ENCODE measurements at places on chromosomes 5 and 9.

- DNase-seq, result no peak
Measured at GRCh38 chr5:90307322-90307721, 102.2 kb downstream of the CETN3 start.

DNA sequence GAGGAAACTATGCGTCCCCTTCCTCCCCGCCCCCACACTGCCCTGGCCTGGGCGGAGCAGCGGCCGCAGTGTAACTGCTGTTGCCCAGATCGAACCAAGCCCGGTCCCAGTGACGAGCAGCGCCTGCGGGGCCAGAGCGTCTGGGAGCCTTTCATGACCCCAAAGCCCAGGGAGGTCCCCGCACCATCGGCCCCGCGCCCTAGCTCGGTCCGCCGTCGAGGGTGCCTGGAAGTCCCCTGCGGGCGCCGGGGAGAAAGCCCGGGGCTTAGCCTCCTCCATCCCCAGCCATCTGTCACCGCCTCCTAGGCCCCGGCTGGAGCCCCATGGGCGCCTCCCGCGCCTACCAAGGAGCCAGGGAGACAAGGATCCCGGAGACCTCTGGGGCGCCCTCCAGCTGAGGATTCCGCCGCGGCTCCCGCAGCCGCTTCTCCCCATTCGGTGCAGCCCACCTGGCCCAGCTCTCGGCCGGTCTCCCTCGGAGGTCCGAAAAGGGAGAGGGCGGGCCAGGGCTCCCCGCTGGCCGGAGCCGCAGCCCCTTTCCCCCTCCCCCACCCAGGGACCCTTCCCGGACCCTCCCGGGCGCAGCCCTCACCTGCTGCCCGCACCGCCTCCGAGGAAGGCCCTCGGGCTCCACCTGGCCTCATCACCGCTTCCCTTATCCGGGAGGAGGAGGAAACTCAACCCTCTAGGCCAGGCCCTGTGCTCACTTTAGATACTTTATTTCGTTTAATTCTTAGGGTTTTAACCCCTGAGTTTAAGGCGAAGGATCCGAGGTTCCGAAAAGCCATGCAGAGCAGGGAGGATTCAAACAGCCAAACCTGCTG, 45.6 kb downstream of the APTX start:
- no peak for DNase-seq

DNA sequence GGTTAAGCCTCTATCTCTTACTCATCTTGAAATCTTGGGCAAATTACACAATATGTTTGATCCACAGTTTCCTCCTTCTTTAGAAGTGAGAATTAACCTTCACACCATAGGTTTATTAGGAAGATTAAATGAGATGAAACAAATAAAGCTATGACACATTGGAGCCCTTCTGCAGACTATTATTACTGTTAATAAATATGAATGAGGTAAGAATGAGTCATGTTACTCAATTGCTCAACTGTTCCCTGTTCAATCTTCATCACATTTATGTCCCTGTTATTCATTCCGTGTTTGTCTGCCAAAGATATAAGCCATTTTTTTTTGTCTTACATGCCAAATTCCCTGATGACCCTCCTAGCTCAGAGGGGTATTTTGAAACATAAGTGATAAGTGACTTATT, 52.1 kb upstream of the PAPPA start:
- DNase-seq, result no peak

DNA sequence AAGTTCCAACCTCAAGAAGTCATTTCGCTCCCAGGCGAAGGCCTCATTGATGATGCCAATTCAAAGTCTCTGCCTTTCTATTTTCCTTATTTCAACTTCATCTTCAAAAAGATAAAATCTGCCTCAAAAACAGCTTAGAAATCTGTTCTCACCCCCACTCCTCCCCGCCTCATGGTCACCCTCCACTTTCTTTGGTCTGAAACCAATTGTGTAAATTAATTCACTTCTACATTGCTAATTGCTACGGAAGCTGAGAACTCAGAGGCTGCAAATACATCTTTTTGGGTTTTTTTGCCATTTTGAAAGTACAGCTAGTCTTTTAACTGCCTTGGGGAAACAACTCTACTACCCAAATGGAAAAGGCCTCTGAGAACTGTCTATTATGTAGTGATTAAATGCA, 350.0 kb upstream of the SLC24A2 start:
- DNase-seq, result no peak

GRCh38 chr5:9339206-9339818, 206.6 kb downstream of the SEMA5A start:
- no peak for DNase-seq

- DNase-seq, result no peak
Measured at GRCh38 chr9:71690063-71690688, 78.1 kb downstream of the CEMIP2 start.

GRCh38 chr5:143249851-143250250, 153.6 kb downstream of the NR3C1 start:
- DNase-seq, result no peak

DNA sequence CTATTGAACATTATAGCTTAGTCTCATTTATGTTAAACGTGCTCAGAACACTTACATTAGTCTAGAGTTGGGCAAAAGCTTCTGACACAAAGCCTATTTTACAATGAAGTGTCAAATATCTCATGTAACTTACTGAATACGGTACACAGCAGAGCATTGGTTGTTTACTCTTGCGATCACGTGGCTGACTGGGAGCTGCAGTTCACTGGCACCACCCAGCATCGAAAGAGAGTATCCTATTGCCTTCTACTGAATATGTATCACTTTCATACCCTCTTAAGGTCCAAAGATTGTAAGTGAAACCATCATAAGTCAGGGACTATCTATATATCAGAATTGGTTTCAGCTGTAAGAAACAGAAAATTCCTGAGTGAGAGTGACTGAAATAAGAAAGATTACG, 42.6 kb upstream of the OSMR start:
- no peak for DNase-seq

GRCh38 chr9:132037458-132037857, 42.2 kb downstream of the MED27 start:
- no peak for DNase-seq

DNA sequence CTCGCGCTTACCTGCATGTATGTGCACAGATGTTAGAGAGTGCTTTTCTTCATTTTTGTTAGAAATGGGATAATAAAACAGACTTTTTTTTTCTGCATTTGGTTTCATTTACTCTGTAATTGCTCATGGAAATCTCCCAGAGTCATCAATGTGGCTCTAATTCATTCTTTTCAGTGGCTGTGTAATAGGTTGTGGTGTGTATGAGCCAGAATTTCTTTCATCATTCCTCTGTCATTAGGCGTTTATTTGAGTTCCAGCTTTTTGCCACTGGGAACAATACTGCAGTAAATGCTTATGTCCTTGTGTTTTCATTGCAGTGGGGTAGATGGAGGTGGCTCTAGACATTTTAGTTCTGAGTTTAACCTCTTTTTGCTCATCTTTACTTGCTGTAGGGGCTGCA, 118.9 kb downstream of the NXNL2 start:
- DNase-seq, result no peak

GRCh38 chr5:67094476-67095300, 101.9 kb downstream of the CD180 start:
- no peak for DNase-seq

GRCh38 chr5:16901021-16901644, 35.0 kb downstream of the MYO10 start:
- DNase-seq, result no peak

DNA sequence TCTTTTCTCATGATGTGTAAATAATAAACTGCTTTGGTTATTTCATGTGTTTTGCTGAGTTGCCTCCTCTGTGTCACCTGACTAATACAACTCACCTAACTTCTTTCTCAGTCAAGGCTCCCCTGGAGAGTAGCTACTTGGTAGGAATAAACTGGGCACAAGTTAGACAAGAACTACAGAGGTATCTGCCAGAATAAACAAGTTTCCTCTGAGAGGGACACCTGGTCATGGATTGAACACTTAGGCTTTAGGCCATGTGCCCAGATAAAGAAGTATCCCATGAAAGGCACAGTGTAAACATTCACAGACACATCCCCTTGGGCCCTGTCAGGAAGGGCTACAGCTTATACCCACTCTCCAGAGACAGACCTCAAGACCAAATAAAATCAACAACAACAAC, 532.5 kb downstream of the KIF4B start:
- DNase-seq, result no peak

DNA sequence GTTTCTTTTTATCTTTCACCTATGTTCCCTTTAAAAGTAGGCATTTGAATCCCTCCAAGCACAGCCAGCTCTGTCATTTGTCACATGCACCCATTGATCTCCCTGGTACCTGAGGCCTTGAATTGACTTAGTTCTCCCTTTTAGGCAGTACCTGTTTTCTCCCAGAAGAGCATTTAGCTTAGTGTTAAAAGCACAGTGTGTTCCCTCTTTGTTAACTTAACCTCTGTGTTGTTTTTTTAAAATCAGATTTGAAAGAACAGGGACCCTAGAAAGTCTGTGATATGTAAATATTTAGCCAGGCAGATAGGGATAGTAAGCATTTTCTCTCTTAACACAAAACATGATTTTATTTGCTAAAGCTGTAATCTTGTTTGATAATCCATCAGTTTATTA, 113.8 kb upstream of the SPATA31D4 start:
- DNase-seq, result no peak

DNA sequence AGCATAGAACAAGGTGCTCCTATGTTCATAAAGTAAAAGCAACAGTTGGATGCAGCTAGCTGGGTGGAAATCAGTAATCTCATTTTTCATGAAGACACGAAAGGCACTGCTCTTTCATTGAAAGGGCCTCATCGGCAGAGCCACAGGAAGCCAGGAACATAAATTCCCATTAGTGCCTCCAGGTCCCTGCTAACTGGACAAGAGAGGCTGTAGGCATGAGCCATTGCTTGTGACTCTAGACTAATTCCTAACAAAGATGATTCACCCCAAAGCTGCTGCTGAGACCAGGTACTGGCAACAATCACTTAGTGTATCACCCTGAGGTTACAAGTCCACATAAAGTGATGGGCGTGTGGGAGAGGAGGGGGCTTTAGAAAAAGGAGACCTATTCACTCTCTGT, 141.8 kb downstream of the BRINP1 start:
- no peak for DNase-seq

DNA sequence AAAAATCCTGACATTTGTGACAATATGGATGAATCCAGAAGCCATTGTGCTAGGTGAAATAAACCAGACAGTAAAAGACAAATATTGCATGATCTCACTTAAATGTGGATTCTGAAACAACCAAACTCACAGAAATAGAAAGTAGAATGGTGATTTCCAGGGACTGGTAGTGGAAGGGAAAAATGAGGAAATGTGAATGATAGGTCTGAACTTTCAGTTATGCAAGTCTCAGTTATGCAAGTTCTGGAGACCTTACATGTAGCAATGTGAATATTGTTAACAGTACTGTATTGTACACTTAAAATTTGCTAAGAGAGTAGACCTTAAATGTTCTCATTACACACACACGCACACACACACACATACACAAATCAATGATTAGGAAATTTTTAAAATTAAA, 84.9 kb downstream of the SLCO4C1 start:
- no peak for DNase-seq

DNA sequence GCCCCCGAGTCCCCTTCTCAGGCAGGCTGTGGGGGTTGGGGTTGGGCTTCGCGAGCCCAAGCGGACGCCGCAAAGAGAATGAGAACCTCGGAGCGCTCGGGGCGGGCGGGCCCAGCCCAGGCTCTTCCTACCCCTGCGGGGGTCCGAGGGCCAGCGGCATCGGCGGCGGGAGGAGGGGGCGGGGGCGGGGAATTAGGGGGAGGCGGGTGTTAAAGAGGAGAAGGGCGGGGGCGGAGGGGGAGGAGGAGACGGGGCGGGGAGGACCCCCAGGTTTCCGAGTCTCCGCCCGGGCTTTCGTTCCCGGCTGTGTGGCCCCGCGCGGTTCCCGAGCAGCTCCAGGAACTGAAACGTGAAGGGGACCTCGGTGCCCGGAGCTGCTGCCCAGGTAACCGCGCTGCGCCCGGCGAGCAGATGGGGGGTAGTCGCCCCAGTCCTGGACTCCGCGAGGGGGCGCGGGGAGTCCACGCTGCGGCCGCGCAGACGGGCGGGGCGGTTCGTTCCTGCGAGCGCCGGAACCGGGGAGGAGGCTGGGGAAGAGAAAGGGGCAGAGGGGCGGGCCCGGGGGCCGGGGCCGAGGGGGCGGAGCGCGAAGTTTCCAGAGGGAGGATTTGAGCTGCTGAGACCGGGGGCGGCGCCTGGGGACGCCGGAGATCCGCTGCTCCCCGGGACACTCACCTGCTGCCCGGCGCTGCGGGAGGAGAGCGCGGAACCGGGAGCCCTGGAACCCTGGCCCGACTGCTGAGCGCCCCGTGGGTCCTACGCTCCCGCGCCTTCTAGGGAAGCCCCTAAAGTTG, 38.4 kb upstream of the PLEKHG4B start:
- DNase-seq, result no peak

DNA sequence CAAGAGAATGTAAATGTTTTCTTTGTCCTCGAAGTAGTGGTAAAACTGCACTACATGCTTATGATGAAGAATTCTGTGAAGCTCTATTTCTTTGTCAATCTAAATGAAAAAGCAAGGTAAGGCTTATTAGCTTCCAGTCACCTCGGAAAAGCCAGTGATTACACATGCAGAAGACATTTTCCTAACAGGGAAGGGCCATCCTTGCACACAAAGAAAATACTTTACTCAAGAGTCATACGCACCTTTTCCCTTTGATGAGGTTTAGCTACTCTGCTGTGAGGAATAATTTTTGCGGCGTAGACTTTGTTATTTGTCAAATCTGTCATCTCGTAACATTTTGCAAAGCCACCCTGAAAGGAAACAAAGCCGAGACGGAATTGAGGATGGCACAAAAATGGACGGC, 1.1 kb downstream of the PLK2 start:
- no peak for DNase-seq

Measured in activated CD4-positive, CD25-positive, alpha-beta regulatory T cell (primary cell).